ENCODE measurements at places on chromosomes 6 and 20.

- DNase-seq = no peak
Measured at GRCh38 chr6:73675466-73676098, 20.4 kb upstream of the CD109 start.

DNA sequence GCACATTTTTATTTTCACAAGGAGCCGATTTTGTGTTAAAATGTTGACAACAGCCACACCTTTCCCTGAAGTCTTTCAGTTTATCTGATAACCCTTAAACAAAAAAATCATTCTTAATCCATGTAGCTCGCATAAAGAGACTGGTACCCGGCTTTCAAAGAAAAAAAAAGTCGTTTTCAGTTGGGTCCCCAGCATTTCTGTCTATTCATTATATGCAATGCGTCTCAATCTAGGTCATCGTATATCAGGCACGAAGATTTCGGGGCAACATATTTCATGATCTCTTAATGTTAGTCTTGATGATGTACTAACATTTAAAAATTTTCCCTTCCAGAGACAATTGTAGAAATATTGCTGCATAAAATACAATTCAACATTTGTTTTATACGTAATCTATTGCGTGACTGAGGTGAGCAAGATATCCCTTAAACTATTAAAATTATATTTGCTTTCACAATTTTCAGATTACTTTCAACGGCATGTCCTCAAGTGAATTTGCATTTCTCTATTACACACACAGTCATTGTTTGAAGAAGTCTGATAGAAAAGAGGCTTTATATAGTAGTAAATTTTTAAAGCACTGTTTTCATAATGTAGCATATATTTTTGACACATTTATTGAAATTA, 2.9 kb upstream of the TUBB2B start:
- DNase-seq = no peak

GRCh38 chr6:151160929-151161757, 78.6 kb upstream of the AKAP12 start:
- DNase-seq = no peak

GRCh38 chr6:167832497-167833395, 6.0 kb downstream of the AFDN start:
- DNase-seq = no peak

GRCh38 chr6:33609528-33609927, 11.6 kb upstream of the ITPR3 start:
- no peak for DNase-seq
